ENCODE measurements at places on chromosomes 16 and 17.

- DNase-seq, result no peak
Measured at GRCh38 chr16:73231944-73232554, 184.1 kb upstream of the ZFHX3 start.

GRCh38 chr16:75616521-75617010 is 6.5 kb downstream of the ADAT1 start:
- DNase-seq, result no peak

DNA sequence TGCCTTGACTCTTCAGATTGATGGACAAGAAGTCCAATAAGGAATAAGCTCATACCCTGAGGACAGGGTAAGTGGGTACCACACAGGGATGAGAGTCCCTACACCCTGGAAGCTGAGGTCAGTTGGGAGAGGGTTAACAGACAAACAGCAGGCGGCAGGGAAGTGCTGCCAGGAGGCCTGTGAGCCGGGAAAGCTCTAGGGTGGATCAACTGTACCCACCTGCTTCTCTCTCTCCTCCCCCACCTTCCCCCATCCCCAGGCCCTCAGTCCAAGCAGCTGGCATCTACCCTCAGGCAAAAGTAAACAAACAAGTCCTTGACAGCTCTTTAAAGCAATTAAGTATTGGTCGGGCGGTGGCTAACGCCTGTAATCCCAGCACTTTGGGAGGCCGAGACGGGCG is 20.7 kb upstream of the MYLK3 start:
- no peak for DNase-seq

DNA sequence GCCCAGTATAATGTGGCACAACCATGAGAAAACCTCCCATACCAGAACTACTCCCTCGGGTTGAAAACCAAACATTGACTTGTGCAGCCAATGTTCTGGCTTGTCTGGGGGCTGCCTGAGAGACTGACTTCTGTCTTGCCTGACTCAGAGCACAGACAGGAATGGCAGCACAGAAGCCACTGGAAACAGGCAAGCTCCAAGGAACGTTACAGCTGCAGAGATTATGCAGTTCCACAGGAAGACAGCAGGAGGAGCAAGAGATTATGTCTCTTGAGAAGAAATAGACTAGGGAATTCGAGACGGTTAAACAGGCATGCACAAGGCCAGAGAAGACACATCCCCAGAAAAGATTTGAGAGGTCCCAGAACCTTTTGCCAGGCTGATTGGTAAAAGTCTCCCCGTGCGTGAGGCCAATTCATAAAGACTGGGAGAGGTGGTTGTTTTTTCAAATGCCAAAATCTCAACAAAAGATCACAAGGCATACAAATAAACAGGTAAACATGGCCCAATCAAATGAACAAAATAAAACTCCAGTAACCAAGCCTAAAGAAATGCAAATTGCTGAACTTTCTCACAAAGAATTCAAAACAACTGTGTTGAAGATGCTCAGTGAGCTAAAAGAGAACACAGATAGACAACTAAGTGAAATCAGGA is 90.6 kb upstream of the CDH5 start:
- no peak for DNase-seq

DNA sequence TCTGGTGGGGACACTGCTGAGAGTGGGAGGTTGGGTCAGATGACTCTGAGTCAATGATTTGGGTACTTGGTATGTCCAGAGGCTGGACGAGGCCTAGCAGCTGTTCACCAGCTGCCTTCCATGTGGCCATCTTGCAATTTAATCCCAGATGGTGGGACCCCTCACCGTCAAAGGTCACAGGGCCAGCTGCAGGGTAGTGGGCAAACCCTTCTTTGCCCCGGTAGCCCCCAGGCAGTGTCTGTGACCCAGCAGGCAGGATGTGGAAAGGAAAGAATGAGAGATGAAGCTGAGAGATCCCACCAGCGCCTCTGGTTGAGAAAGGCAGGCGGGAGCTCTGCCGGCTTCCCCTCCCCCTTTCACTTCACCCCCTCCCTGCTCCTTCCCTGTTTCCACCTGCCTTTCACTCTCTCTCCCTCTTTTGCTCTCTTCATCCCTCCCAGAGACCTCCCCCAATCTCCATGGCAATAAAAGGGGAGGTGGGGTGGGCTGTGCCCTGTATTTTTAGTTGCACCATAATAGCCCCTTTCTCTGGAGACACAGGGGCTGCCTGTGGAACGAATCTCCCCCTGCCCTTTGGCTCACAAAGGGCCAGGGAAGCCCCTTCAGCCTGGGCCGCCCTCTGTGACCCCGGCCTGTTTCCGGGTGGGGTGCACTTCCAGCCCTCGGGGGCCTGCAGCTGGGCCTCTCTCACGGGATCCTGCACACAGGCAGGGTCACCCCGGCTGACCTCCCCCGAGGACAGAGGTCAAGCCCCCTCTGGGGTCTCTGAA is 20.2 kb downstream of the CDK5RAP3 start:
- DNase-seq, result no peak

- no peak for DNase-seq
Measured at GRCh38 chr17:6480303-6480675, 36.0 kb downstream of the PIMREG start.

GRCh38 chr16:22628994-22629393 is 118.3 kb downstream of the NPIPB5 start:
- no peak for DNase-seq

DNA sequence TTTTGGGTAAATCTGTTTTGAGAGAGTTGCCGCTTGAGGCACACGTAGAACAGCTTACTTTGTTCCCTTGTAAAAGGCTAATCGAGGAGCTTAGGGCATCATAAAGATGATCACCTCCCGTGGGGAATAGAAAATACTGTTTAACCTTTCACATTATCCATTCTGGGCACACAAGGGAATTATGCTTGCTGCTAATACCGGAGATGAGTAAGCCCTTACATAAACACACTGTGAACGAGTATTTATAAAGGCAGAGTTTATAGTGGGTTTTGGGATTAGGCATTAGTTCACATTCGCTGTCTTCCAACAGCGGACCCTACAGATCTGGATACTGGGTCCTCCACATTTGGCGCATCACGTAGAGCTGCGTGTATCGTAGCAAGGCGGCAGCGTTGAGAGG is 51.2 kb upstream of the CNTNAP4 start:
- no peak for DNase-seq

DNA sequence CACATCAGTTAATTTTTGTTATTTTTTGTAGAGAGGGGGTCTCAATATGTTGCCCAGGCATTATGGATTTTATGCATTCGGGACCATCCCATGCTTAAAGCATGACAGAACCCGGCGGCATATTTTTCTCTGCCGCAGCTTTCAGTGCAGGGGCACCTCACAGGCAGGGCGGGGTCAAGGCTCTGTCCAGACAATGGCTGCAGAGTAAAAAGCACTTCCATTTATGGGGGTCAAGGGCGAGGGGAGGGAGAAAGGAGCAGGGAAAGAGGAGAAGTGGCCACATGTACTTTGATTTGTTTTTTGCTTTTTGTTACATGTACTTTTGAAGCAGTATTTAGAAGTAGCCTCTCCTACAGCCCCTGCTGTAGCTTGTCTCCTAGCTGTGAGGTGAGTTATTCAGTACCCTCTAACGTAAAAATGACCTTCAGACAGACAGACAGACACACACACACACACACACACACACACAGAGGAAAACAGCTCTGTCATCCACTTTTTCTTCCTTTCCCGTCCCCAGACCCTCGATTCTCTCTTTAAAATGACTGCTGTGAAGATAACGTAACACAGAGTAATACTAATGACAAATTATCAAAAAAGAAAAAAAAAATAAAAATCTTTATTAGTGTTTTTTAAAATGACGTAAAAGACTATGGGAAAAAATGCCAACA is 856 bp upstream of the SCPEP1 start:
- no peak for DNase-seq

- no peak for DNase-seq
Measured at GRCh38 chr16:66961065-66961744, at the start of gene CES3. Gene CES3, plus strand, starts transcription at chr16:66961266. Its CDS starts 42 bp downstream, at chr16:66961308.

- no peak for DNase-seq
Measured at GRCh38 chr17:54992797-54993639, 24.5 kb downstream of the STXBP4 start.

- no peak for DNase-seq
Measured at GRCh38 chr16:84742641-84743092, 42.9 kb downstream of the USP10 start.

DNA sequence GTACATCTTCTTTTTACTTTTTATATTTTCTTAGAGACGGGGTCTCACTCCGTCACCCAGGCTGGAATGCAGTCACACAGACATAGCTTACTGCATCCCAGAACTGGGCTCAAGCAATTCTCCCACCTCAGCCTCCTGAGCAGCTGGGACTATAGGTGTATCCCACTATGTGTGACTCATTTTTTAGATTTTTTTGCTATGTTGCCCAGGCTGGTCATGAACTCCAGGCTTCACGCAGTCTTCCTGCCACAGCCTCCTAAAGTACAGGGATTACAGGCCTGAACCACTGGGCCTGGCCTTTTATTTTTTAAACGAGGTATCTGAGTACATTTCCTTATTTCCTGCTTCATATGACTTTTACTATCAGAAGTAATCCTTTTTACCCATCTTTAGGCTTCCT is 48.0 kb downstream of the GLG1 start:
- DNase-seq, result no peak

Data from activated CD8-positive, alpha-beta memory T cell treated with anti-CD3 and anti-CD28 coated beads for 4 hours (primary cell).